ENCODE measurements at places on chromosomes 12 and 14.

DNA sequence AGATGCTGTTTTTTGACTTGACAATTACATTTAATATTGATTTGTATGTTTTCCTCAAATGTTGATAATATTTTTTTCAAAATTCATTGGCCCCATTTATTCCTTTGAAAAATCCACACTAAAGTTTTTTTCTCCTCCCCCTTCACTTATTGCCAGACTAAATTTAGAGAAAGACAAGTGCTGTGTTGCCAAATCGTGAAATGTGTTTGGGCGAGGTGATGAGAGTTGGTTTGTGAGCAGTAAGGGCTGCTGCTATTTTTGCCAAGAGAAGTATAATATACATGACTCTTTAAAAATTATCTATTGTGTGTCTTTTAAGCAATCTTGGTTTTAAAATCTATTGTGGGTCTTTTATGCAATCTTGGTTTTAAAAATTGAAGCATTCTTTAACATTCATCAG lies 188.9 kb downstream of the PPFIA2 start:
- no peak for DNase-seq

DNA sequence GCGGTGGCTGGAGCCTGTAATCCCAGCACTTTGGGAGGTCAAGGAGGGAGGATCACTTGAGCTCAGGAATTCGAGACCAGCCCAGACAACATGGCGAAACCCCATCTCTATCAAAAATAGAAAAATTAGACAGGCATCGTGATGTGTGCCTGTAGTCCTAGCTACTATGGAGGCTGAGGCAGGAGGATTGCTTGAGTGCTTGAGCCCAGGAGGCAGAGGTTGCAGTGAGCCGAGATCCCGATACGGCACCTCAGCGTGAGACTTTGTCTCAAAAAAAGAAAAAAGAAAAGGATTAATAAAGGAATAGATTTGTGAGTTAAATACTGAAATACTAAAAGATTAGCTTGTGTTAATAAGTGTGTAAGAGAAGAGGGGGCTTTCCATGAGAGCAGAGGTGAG lies 29.4 kb downstream of the RPGRIP1 start:
- DNase-seq: no peak

DNA sequence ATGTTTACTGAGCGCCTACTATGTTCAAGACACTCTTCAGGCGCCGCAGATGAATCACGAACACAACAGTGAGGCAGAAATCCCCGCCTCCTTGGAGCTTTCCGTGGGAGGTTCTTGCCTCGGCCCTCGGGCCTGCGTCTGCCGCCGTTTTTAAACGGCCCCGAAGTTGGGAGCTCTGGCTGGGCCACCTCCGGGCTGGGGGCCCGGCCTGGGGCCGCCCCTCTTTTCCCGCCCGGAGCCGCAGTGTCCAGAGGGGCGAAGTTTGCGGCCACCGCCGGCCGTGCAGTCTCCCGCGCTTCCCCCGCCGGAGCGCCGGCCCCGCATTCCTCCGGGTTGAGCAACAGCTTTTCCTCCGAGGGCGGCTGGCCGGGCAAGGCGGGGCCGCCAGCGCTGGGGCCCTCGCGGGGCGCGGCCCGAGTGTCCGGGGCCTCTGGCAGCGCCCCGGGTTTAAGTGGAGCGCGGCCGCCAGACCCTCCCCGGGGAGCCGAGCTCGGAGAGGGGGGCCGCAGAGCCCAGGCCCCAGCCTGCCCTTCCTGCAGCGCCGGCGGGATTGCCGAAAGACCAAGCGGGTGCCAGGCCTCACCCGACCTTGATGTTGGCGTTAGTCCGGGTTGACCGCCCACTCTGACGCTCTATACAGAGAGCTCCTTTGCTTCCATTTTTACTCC lies 18.7 kb upstream of the CTDSP2 start:
- DNase-seq: peak; percentile 70

- peak; percentile 42 for DNase-seq
Measured at GRCh38 chr12:6312529-6313325, 2.2 kb downstream of the PLEKHG6 start.

DNA sequence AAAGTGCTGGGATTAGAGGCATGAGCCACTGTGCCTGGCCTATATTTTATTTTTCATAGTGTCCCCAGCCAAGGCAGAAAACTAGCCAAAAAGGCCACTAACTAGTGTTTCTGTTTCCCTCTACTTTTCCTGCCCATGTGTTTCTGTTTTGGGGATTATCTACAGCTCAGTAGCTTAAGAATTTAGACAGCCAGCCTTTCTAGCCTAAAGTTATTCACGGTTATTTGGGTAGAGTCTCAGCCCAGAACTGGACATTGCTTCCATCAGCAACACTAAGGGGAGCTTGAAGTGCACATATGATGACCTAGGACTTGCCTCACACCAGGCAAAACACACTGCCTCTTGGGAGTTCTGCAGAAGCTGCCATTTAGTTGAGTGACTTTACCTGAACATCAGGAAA lies 17.9 kb downstream of the PROX2 start:
- DNase-seq: no peak

DNA sequence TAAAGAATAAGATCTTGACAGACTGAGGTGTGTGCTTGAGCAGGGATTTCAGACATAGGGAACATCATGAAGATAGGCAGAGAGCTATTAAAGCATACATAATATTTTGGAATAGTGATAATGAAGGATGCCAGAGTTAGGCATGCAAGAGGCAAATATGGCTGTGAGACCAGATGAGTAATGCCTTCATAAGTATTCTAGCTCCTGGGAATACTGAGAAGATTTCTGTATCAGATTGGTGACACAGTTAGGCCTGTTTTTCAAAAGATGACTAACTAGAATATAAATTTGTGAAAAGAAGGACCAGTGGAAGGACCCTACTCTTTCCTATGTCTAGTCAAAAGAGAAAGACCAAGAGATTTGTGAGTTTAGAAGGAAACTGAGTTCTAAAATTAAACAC lies 108.8 kb downstream of the TXNDC16 start:
- DNase-seq: no peak

DNA sequence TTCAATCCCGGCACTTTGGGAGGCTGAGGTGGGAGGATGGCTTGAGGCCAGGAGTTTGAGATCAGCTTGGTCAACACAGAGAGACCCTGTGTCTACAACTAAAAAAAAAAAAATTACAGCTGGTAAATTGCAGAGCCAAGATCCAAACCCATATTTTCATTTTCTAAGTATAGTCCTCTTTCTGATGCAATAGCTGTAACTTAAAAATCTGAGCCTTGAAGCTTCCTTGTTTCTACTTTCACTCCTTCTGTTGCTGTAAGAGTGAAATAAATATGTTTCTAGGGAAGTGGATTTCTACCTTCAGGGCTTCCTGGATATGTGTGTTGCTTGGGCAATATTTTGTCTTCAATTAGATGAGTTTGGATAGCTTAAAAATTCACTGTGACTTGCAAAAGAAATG lies 42.0 kb upstream of the PRICKLE1 start:
- no peak for DNase-seq

DNA sequence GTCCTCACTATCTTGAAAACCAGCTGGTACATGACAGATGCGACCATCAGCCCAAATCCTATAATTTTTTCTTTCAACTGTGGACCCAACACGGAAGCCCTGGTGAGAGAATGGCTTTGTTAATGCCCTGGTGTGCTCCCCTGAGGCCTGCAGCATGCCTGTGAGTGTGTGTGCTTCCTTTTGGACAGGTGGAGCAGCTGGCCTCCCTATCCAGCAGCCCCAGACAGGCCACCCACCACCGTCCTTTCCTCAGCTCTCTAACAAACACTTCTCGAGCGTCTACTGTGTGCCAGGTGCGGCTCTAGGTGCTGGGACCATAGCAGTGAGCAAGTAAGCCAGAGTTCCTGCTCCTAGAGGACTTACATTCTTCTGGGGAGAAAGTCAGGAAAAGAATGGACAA lies 78.9 kb upstream of the GZMB start:
- DNase-seq: no peak

DNA sequence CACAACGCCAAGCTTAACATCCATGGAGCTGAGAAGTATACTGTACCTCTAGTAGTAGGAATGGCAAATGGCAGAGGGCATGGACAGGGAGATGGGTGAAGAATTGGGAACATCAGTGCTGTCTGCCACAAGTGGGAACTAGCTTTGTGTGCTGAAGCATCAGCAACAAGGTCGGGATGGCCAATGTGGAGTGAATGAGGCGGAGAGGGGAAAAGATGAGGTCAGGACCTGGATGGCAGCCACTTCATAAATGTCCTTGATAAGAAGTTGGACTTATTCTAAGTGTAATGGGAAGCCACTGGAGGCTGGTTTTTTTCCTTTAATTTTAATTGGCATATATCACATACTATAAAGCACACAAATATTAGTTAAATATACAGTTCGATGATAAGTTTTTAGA lies 21.9 kb upstream of the CLMN start:
- DNase-seq: no peak

- no peak for DNase-seq
Measured at GRCh38 chr14:20632448-20632830, 9.1 kb downstream of the OR6S1 start.

- DNase-seq: no peak
Measured at GRCh38 chr14:103684471-103684870, 30.8 kb downstream of the XRCC3 start.

DNA sequence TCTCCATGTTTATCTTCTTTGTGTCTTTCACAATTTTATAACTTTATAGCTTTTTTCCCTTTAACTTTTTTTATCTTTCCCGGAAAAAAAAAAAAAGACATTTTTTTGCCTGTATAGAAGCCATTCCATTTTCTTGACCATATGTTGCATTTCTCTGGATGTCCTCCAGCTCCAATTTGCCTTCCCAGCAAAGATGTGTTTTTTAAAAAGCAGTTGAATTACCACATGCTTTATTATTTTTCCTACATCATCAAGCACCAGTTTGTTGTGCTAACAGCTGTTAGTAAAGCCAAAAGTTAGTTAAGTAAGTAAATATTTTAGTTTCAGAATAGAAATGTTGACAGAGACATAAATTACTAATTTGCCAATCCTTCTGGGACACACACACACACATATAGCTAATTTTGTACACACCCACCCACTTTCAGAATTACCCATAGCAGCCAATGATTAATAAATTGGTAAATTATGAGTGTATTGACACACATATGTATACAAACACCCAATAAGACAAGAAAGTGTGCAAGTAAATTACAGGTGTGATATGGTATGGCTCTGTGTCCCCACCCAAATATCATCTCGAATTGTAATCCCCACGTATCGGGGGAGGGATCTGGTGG lies 118.3 kb downstream of the SLC38A6 start:
- no peak for DNase-seq

DNA sequence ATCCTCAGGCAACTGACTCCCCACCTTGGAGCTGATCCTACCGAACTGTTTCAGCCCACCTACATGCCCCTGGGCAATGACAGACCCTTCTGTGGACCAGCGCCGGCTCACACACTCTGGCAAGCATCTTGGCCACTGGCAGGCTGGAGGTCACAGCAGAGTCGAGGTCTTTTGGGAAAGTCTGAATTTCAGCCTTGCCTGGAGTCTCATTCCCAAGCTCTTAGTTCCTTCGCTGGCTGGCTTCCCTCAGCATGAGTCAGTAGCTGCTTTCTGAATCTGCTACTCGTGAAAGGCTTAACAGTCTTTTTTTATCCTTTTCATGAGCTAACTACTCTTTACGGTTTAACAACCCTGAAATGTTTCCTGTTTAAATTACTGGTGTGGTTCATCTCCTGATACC lies 44.5 kb downstream of the ASCL4 start:
- DNase-seq: no peak

GRCh38 chr14:25004389-25004809 lies 45.5 kb downstream of the STXBP6 start:
- no peak for DNase-seq

DNA sequence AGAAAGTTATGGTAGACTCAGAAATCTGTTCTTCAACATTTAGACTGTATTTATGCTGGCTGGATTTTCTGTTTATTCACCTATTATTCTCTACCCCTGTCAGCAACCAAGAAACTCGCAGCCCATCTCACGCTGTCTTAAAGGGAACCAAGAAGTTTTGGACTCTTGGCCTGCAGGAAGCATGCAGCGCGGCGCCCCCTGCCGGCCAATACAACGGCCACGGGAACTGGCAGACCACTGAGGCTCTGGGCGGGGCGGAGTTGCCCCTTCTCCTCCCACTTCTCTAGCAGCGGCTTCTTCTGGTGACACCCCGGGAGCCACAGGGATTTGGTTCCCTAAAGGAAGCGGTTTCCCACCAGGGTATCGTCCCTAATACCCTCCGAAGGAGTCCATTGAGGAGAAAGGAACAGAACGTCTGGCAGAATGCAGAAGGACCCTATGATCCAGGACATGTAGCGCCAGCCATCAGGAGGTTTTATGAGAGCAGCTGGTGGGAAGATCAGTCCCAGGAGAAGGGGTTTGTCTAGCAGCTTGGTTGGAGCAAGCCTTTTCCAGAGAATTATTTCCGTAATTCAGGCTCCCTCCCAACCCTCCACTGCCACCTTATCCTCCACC lies 21.0 kb upstream of the RNASE2 start:
- DNase-seq: no peak

DNA sequence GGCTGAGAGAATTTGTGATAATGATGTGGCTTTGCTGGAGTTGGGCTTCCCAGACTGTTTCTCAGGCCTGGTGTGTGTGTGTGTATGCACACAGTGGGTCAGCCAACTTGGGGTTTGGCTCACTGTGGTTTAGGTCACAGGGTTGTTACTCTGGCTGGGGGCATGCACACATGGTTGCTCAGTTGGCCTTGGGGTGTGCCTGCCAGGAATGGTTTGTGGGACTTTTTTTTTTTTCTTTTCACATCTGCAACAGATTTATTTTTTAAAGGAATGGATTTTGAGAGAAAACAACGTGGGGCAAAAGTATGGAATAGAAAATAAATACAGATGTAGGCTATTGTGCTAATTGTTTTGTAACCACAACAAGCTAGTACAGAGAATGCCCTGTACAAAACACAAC lies 25.0 kb upstream of the GTF2A1 start:
- DNase-seq: no peak

DNA sequence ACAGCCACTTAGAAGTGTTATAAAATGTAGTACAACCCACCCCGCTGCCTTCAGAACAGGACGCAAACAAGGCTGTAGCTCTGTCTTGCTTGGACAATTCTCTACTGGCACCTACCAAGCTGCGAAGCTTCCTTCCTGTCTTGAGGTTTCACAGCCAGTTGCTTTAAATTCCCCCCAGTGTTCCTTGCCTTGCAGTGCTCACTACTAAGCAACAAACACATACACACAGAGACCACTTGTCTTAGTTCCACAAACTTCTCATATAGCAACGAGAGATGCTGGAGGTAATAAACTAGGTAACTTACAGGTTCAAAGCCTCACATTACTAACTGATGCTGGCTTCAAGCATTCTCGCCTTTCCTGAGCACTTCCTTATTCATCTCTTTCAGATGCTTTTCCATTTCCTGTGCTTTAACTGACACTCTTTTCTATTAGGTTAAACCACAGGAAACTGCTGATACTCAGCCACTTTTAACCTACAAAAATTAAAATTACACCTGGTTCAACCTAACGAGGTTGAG lies 91.5 kb upstream of the PTGDR start:
- no peak for DNase-seq

- DNase-seq: peak; percentile 6
Measured at GRCh38 chr12:90216815-90217214, 508.2 kb upstream of the ATP2B1 start.
